ENCODE measurements at places on chromosomes 1 and 21.

DNA sequence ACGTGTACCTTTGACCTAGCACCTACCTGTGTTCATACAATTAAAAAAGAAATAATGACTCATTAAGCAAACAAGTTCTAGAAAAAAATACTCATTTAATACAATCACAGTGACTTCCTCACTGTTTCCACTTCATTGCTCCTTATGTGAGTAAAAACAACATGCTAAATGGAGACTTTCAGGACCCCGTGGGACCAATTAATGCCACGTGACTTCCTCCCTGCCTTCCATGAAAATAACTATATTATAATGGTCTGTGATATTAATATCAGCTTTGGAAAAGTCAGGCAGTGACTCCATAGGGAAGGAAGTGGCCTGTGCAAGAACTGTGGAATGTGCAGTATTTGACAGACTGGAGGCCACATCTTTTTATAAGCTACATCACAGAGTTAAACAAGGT is 337.8 kb downstream of the HLX start:
- no peak for DNase-seq

GRCh38 chr21:45516071-45516670 is 26.1 kb downstream of the SLC19A1 start:
- DNase-seq, result no peak

GRCh38 chr1:225760531-225760930 is 17.1 kb upstream of the SRP9 start:
- no peak for DNase-seq

GRCh38 chr1:92228401-92228800 is 10.7 kb downstream of the C1orf146 start:
- DNase-seq, result no peak

- no peak for DNase-seq
Observed at GRCh38 chr1:192161976-192162375, 3.7 kb downstream of the RGS18 start.

DNA sequence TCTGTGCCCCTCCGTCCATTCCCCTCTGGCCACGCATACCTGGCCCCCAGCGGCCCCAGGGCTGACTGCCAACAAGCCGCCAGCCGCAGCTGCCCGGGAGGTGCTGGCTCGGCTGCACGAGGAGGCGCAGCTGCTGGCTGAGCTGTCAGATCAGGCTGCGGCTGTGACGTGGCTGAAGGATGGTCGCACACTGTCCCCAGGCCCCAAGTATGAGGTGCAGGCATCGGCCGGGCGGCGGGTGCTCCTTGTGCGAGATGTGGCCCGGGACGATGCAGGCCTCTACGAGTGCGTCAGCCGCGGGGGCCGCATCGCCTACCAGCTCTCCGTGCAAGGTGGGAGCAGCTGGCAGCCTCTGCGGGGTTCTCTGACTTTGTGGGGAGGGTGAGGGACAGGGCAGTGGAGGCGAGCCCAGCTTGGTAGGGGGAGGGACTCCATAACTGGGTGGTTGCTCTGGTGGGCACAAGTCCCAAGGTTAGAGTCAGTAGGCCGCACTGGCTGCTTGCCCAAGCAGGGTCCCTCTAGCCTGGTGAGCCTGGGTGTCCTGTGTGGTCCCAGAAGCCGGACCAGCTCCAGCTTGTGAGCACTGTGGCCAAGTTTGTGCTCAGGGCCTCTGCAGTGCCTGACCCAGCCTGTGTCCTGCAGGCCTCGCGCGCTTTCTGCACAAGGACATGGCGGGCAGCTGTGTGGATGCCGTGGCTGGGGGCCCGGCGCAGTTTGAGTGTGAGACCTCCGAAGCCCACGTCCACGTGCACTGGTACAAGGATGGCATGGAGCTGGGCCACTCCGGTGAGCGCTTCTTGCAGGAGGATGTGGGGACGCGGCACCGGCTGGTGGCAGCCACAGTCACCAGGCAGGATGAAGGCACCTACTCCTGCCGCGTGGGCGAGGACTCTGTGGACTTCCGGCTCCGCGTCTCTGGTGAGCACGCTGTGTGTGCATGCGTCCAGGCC is 8.8 kb downstream of the OBSCN start:
- DNase-seq, result no peak

DNA sequence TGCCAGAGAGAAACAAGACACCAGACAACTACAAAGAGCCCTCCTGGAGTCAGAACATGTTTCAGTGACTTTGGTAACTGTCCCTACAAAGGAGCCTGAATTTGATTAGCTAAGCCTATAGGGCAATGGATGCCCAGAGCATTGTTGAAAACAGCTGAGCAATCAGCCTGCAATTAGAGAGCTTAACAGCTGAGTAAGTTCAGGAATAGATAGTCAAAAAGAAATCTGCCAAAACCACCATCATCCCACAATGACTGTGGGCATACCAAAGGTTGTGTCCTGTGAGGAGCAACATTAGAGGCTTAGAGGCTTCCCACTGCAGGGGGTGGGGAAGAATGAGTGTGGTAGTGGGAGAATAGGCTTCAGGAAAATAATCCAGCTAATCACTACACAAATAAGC is 32.1 kb downstream of the SH3BP5L start:
- no peak for DNase-seq

DNA sequence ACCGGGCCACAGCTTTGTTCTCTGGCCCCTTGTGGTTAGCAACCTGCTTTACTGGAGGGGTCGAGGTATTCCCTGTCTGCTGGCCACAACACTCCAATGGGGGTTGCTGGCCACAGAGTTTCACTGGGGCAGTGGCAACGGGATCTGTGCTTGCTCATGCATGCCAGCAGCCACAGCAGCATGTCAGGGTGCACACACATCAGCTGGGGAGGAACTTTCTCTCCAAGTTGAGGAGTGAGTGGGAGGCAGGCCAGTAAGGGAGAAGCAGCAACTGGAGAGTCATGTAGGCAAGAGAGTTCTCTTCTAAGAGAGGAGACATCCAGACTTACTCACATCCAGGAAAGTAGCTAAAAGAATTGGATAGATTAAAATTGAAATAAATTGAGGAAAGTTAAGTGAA is 38.0 kb downstream of the SAMD13 start:
- no peak for DNase-seq

GRCh38 chr1:96481409-96481808 is 240.2 kb upstream of the PTBP2 start:
- DNase-seq, result no peak

- no peak for DNase-seq
Observed at GRCh38 chr21:29256126-29256910, 42.4 kb upstream of the BACH1 start.

DNA sequence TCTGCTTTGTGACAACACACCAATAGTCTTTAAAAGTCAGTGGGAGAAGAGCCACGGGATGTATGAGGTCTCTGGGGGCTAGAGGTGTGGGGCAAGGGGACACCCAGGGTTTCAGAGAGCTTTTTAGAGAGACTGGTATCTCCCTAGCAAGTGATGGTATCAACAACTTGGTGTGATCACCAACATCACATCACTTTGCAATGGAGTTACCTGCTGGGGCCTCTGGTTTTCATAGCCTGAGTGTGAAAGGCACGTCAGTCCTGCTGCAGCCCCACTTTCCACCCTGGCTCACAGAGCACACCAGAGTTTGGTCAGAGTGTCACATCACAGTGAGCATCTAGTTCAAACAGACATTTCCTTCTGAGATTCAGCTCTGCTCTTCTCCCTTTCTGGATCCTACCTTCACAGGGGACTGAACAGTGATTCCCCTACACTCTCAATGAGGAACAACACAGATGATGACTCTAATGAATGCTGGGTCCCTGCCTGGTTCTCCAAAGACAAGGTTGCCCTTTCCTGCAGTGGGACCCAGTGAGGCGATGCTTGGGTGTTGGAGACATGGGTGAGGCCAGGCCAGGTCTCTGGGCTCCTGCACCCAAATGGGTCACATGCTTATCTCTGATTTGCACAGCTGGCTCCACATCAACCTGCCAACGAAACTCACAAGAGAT is 2.0 kb upstream of the MAN1C1 start:
- DNase-seq, result no peak

- no peak for DNase-seq
Observed at GRCh38 chr1:221310180-221310579, 430.9 kb downstream of the HLX start.

Measured in CD4-positive, alpha-beta T cell treated with Interleukin-17A for 1 hour (primary cell).